Bronchus fibroblast of lung (primary cell): ENCODE measurements at places on chromosomes 2 and 18. TPM values are rescaled to one million over a fixed set of nuclear protein-coding genes. Genes with fewer than 3 reads are reported as not detected.

SLC4A3 gene
- 1.3 and 1.8 TPM in 2 replicates for total RNA-seq

INHA gene
- total RNA-seq = not detected in 2 replicates

ASB1 gene
- 28.2 and 32.3 TPM in 2 replicates for total RNA-seq

LRP2 gene
- not detected in 2 replicates for total RNA-seq

REL gene
- total RNA-seq = 1.3 and 3.2 TPM in 2 replicates
